MV-4-11 (cell line): ENCODE measurements at places on chromosomes 5 and 9.

- DNase-seq: no peak
Observed at GRCh38 chr5:116771466-116772151, 197.0 kb upstream of the SEMA6A start.

GRCh38 chr9:134360897-134361296 is 34.6 kb downstream of the RXRA start:
- no peak for DNase-seq

GRCh38 chr9:136844761-136845464 is 2.6 kb downstream of the AJM1 start:
- DNase-seq: no peak

DNA sequence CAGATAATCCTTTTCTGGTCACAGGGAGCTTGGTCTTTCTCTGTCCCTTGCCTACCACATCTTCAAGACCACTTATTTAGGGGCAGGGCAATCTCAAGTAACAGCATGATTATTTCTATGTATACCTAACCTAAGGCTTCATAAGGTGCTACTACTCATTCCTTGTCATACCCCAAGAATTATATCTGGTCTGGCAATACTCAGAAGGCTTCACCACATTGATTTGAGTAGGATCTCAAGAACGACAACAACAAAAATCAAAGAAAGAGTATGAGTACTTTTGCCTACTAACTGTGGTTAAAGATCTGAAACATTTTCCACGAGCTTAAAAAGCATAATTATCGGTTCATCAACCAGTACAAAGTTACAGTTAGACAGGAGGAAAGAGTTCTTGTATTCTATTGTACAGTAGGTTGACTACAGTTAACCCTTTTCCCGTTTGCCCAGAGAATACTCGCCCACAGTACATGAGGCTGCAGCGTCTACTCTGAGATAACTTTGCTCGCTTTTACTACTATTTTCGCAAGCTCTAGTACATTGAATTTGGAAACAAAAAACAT is 41.0 kb downstream of the FANCC start:
- DNase-seq: no peak

DNA sequence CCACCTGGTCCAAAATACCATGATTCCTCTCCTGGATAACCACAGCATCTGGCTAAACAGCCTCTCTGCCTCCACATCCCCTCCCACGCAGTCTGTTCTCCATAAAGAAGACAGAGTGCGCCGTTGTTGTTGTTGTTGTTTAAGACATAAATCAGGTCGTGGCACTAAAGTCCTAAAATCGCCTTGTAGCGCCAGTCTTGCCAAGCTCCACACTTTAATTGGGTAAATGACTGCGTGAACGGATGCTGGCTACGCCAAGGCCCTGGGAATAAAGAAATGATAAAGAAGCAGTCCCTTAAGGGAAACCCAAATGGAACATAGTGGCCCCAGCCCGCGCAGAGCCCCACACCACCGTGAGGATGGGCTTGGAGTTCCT is 364 bp upstream of the SFXN1 start:
- no peak for DNase-seq

DNA sequence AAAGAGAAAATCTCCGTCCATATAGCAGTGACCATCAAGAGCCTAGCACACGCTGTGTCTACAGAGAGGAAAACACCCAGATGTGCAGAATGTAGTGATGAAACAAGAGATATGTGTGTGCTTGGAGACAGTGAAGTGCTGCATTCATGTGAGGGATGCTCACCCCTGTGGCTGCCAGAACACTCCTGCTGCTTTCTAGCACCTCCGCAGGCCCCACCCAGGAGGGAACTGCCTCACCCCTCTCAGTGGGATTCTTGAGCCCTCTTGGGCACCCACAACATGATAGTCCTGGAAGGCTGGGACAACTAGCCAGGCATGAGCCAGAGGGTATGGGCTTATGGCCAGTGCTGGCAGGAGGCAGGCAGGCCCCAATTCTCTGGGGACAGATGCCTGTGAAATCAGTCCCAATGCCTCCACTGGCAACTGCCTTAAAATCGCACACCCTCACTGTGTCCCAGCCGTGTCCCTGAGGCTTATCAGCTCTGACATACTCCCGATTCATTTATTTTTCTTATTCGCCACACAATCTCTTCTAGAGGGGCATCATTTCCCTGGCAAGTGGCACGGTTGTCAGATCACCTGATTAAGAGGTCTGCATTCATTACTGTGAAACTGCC is 73.2 kb upstream of the FSTL4 start:
- DNase-seq: no peak

GRCh38 chr5:62327138-62328053 is 21.4 kb downstream of the KIF2A start:
- DNase-seq: no peak

DNA sequence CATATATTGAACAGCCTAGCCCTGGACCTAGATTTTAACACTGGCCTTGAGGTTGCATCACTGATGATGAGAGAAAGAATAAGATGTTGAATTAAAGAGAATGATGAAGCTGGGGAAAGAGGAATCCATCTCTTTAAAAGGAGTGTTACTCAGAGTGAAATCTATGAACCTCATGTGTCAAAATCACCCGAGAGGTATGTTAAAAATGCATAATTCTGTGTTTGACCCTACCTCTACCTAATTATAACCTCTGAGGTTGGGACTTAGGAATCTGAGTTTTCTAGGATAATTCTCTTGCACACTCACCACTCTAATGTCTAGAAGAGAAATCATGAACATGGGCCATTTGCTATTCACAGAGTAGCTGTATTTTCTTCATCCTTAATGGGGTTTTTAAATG is 479.4 kb downstream of the ENC1 start:
- no peak for DNase-seq

DNA sequence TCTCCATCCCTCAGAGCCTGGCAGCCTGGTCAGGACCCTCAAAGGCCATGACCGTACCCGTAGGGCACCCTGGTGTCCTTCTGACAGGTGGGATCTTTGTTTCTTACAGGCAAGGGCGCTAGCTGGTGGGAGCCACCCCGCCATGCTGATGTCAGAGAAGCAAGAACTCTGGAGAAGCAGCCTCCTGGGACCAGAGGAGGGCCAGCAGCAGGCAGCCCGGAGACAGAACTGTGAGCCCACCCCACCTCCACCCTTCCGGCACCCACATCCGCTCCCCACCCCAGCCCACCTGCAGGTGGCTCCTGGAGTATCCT is 42.2 kb upstream of the IL17B start:
- no peak for DNase-seq

DNA sequence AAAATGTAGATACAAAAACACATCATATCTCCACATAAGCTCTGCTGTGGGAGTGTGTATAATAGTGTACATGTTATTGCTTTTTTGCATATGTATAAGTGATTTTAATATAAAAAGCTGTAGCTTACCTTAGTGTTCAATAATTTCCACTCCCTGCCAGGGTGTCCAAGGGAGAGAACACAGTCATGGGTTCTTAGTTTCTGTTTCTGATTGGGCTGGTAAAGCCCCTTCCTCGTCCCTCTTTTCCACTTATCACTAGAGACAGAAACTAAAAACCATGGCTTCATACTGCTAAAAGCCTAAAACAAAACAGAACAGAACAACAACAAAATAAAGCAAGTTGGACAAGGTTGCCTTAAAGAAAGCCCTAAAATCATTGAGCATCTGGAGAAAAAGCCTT is 74.4 kb upstream of the S1PR3 start:
- DNase-seq: no peak

DNA sequence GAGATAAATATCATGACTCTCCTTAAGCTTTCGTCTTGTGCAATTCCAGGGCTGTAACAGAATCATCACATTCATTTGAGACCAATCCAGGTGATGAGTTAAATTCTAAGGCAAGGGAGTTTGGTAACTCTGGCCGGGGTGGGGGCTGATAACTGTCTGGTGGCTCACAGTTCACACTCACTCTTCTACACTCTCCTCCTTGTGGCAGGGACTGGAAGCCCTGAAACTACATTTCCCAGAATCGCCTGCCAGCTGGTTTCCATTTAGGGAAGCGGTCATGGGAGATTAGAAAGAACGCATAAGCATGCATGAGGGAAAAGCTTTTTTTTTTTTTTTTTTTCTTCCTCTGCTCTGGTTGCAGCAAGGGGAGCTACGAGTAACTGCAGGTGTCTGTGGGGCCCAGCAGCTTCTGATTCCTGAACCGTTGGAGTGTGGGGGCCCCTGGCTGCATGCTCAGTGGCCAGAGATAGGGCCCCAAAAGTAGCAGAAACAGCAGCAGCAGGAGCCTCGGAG is 154.8 kb upstream of the TBC1D2 start:
- DNase-seq: peak; percentile 99

DNA sequence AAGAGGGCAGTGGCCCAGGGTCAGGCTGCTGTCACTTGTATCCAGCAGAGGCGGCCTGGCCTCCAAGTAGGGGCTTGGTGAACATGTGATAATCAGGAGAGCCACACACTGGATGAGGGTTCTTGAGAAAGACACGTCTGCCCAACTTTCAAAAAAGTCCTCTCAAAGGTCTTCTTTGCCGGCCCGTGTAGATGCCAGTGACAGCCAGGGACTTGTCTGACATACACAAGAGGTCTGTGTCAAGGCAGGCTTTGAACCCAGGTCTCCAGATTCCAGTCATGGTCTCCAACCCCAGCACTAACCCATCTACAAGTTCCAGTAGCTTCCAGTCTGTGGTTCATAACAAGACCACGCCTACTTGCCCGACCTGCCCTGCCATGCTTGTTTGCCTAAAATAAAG is 7.9 kb upstream of the AMBP start:
- no peak for DNase-seq

DNA sequence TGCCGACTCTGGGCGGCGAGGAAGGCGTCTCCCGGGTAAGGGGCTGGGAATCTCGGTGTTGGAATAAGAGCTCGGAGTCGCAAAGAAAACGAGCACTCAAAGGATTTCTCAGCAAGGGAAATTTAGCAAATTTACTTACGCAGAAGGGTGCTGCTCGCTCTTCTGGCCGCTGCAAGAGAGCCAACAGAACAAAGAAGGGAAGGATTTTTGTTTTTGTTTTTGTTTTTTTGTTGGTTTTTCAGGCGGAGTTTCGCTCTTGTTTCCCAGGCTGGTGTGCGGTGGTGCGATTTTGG is 279 bp downstream of the GTF3C5 start:
- DNase-seq: no peak

- DNase-seq: peak; percentile 50
Observed at GRCh38 chr9:133004091-133004998, 25.9 kb downstream of the GFI1B start.

- no peak for DNase-seq
Observed at GRCh38 chr9:23702311-23702922, 123.6 kb downstream of the ELAVL2 start.

DNA sequence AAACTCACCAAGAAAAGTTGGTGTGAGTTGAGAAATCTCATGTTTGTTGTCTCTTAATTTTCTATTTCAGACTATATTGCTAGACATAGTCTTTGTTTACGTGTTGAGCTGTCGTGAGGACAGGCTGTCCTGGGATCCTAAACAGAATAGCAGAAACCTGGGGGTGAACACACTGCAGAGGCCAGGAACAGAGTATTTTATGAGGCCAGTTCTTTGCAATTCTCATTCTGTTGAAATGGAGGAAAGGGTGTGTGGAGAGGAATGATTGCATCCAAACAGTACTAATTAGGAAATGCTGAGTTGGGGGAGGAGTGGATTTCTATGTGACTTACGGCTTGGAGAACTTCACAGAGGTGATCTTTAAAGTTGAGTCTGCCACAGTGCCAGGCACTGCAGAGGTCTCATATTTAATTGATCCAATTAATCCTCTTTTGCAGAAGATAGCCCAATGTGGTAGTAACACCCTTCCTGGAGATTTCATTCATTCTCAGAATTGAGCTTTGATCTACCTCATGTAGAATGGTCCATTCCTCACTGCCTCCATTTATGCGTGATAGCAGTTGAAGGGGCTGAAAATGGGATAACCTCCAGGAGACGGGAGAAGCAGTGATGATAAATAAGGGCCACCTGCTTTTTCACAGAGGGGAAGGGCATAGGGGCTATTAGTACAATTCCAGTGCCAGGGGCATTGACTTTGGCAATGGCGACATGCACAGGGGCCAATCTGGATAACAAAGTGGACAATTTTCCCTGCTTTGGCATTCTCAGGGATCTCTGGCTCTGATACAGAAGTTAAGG is 84.7 kb upstream of the TNFAIP8 start:
- DNase-seq: no peak

DNA sequence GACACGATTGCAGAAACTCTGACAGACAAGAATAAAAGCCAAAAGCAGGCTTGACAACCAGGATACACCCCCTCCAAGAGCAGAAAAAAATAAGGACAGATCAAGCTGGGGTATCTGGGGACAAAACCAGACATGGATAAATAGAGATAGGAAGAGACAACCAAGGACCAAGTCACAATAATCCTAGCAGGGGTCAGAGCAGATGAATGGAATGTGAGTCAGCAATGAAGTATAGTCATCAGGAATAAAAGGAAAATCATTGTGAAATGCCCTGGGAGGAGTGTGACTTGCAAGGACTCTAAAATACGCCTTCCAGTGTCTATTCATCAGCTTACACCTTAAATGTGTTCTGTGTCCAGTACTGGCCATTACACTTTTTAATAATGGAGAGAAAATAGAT is 206.8 kb downstream of the CAAP1 start:
- no peak for DNase-seq

DNA sequence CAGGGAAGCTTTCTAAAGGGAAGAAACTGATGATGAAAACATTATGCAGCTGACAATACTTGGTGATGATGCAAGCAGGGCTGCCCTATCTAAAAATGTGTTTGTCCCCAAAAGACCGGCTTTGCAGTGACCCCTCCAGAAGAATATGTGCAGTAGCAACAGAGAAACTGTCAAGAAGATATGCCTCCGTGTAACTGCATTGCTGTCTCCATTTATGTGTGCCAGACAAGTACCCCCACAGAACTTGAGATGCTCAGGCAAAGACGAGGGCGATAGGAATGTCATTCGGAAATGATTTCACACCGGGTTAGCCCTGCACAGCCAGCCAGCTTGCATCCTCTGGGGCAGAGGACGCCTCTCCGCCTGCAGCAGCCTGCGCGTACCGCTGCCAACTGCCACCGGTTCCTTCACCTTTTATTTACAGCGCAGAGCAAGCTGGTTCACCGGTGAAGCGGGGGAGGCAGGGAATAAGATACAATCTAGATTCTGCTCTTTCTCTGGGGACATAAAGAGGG is 2.0 kb downstream of the GABBR2 start:
- DNase-seq: peak; percentile 32

- DNase-seq: peak; percentile 21
Observed at GRCh38 chr5:135308245-135308644, 90.8 kb downstream of the MACROH2A1 start.

GRCh38 chr5:16791036-16791705 is 144.9 kb downstream of the MYO10 start:
- peak; percentile 63 for DNase-seq

GRCh38 chr9:138051586-138052321 is 174.2 kb downstream of the CACNA1B start:
- DNase-seq: no peak

GRCh38 chr5:166341740-166342337 is 1949.6 kb upstream of the WWC1 start:
- no peak for DNase-seq

GRCh38 chr5:20536813-20537212 is 548.8 kb upstream of the CDH18 start:
- DNase-seq: peak; percentile 94

GRCh38 chr5:67966712-67967111 is 248.8 kb upstream of the PIK3R1 start:
- no peak for DNase-seq

- DNase-seq: no peak
Observed at GRCh38 chr5:60604771-60605170, 95.2 kb downstream of the DEPDC1B start.

- peak; percentile 46 for DNase-seq
Observed at GRCh38 chr5:133531178-133531577, 81.2 kb downstream of the FSTL4 start.
